ENCODE measurements at places on chromosomes 5 and 9.

DNA sequence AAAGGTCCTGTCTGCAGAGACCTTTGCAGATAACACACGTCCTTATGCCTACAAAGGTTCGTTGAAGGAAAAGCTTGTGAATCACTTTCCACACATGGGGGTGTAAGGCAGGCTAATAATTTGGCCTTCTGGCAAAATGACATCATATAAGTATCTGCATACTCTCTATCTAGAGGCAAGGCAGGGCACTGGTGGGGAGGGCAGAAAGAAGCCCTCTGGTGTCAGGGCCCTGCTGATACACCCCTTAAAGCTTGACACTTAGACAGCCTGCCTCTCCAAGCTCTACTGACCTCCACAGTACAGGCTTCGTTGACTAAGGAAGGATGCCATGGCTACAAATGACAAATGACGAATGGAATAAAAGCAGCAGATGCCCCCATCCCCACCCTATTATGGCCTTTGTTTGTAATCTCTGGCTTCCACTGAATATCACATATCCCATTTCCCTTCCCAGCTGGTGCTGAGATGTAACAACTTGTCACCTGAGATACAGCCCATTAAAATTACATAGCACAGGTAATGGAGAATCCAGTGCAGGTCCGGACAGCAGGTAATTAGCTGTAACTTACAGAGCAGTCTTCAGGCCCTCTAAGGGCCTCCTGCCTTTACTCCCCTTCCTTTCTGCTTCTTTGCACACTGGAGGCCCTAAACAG, 76.9 kb upstream of the IFNK start:
- DNase-seq, result no peak

DNA sequence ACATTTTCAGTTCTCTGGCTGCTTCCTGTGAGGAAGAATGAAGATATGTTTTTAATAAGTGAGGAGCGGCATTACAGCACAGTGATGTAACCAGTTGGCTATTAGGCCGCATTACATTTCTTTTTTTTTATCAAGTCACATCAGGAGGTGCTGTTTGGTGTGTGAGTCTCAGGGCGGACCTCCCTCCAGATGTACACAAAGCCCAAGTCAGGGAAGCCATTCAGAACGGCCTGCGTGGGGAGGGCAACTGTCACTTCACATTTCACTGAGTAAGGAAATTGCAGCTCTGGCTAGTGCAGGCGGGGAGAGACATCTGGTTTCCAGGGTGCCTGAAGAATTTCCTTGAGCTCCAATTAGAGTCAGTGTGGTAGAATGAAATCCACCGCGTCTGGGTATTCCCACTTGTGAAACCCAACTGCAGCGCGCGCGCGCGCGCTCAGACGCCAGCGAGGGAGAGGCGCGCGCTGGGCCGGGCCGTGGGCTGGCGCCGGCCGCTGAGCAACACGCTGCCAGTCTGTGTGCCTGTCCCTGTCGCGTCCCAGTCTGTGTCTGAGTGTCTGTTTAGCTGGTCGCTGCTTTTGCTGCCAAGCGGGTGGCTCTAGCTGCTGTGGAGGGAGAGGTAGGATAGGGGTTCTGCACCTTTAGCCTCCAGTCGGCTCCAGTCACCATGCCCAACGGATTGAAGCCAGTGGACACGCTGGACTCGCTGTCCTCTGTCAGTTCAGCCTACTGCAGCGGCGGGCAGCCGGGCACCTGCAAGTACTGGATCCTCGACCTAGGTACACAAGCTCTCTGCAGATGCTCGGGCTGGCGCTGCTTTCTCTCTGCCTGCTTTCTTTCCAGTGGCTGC, 140.8 kb upstream of the OTULINL start:
- peak; percentile 94 for DNase-seq

DNA sequence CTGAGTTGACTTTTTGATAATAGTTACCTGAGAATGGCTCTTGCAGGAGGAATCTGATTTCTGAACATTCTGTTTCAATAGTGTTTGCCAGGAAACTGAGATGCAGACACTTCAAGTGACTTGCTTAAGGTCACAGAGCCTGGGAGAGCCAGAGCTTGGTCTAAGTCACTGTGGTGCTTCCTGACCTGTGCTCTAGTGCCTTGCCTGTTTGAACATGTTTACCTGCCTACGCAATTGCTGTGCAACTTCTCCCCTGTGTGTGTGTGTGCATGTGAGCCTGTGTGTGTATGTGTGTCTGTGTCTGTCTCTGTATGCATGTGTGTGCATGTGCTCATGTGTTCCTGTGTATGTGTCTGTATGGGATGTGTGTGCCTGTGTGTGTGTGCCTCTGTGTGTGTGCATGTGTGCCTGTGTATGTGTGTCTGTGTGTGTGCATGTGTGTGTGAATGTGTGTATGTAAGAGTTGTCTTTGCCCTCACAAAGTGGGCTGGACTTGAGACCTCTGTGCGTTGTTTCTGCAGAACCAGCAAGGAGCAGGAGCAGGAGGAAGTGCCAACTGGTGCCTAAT, 185.8 kb downstream of the GADD45G start:
- DNase-seq, result no peak

DNA sequence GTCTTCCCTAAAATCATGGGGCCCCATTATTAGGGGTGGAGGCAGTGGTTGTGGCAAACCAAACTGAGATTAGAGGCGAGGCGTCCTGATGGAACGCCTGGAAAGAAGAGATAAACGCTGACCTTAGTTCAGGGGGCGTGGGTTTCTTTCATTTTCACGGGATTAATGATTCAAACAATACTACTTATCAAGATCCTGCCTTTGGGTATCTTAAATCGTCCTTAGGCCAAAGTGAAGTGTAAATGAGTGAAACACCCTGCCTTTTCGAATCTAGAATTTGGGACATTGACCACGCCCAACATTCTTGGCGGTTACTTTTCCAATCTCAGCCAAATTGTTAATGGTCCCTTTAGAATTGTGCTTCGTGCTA, 1.0 kb upstream of the UBTD2 start:
- no peak for DNase-seq

Data from iris pigment epithelial cell (primary cell).